ENCODE measurements at places on chromosomes 11 and 22.

- no peak for DNase-seq
Observed at GRCh38 chr11:65503949-65504673, 5.3 kb downstream of the MALAT1 start.

- DNase-seq: no peak
Observed at GRCh38 chr11:118046051-118046963, 30.6 kb upstream of the TMPRSS4 start.

DNA sequence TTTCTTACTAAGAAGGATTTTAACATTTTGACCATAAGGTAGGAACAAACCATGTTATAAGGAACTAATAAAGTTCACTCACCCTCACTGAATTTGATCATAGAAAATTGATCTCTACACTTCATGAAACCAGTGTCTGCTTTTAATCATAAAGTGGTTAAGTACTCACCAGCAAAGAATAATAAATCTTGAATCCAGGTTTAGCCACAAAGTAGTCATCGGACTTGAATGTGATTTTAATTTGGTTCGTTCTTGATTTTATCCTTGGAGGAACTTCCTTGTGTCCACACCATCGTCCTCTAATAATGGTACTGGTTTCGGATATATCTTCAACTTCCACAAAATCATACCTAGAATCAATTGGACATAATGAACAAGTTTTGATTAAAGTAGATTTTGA is 40.5 kb upstream of the DDI1 start:
- DNase-seq: no peak

- no peak for DNase-seq
Observed at GRCh38 chr22:49365910-49366309, 461.8 kb downstream of the BRD1 start.
